ENCODE measurements at places on chromosomes 5 and 9.

DNA sequence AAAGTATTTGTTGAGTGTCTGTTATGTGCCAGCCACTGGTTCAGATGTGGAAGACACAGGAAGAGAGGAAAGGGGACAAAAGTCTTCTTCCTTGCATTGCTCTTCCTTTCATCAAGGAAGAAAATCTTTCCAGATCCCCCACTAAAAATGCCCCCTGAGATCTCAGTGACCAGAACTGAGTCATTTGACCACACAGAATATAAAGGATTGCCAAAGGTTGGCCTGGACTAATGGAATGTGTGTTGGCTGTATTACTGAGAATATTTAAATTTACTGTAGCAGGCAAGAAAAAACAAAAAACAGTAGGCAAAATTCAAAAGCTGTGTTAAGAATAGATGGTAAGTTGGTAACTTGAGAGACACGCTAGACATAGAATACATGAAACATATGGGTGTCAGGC lies 10.0 kb upstream of the SEPTIN8 start:
- DNase-seq = no peak

DNA sequence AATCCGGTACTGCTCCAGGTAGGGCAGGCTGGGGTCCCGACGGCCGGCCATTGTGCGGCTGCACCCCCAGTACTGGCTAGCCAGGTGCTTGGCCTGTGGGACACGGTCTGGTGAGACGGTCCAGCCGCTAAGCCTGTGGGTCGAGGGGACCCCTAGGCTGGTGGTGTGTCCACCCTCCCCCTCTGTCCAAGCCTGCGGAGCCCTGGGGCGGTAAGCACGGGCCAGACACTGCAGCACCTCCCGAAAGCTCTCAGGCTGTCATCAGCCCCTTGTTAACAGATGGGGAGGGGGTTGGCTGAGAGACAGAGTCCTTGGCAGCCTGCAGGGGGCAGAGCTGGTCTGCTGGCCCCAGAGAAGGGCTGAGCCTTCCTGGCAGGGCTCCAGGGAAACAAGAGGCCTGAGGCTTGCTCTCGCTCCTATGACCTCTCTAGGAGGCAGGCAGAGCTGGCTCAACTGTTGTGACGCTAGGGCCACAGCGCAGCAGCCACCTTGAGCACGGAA lies 11.8 kb upstream of the MRNIP start:
- peak; percentile 20 for DNase-seq

GRCh38 chr5:32230356-32231099 lies 56.4 kb upstream of the GOLPH3 start:
- DNase-seq = no peak

DNA sequence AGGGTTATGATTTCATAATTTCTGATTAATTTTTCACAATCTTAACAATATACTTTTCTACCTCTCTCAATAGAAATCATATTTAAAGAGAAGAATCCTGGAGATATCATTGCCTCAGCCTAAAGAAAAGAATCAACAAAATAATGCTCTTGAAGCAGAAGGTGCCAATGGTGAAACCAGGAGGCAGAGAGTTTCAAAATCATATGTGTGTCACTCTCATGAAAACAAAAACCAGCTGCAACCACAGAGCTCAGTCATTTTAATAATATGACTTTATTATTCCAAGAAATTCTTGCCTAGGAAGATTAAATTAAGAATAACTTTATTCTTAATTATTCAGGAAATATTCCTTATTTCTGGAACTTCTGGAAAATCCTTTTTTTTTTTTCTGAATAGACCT lies 266.8 kb upstream of the ACTBL2 start:
- DNase-seq = no peak

- no peak for DNase-seq
Observed at GRCh38 chr5:104513640-104514072, 951.1 kb upstream of the NUDT12 start.

DNA sequence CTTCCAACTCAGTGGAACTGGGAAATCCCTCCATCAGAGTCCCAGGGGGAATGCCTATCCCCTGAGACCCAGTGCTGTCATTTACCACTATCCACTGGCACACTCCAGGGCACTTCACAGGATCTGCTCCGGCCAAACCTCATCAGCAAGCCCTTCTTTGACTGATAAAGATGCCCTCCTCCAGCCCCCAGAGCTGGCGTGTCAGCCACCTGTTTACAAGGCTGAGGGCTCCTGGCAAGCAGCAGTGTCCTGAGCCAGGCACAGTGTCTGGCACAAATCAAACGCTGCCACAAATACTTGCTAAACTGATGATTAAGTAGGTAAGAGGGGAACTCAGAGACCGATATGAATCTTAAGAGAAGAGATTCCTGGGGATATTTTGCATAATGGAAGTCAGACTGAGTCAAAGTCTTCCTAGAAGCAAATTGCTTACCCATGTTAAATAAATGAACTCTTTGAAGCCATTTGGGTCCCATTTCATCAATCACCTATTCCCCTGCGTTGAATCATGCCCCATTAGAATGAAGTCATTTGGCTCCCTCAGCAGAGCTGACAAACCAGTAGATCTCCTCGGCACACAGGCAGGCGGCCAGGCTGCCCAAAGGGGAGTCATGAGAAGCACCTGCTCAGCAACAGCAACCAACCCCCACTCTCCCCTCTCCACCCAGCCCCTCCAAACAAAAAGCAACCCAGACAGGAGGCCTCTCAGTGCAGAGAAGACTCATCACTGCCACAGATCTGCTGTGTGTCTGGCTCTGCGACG lies 97.4 kb downstream of the CDK5RAP2 start:
- no peak for DNase-seq

DNA sequence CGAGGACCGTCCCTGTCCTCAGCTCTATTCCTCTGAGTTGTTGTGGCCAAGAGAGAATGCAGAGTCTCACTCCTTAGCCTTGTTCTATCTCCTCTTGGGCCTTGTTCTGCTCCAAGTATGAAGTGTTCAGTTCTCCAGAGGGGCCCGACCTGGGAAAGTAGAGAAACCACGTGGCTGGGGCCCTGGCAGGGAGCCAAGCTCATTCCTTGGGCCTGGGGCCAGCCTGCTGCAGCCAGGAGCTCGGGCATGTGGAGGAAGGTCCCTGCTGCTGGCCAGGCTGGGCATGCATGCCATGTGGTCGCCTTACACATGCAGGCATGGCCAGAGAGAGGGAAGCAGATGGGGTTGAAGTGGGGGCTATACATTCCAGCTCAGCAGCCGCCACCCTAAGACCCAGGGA lies 60.7 kb downstream of the COL27A1 start:
- no peak for DNase-seq

DNA sequence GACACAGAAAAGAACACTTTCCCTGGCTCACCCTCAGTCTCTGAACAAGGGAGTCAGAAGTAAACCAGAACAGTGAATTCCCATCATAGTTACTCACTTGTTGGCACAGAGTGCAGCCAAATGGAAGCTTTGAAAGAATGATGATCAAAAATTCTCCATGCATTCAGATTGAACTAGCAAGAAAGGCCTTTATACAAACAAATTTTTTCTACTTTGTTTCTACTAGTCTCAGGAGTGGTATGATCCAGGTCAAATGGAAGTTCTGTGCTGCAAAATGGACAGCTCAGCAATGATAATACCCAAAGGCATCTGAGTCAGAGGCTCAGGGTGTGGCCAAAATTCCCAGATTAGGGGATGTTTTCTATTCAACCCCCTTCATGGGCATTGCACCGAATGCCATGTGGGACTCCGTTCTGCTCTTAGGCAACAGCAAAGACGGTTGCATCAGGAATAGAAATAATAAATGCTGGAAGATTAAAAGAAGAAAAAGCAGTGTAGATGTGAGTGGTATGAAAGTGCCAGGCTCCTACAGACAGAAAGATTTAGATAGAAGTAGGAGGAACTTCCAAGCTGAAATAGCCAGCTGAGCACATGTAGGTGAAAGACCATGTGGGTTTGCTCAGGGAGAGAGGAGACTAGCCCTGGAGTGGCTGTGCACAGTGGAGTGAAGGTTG lies 24.0 kb upstream of the ASPN start:
- no peak for DNase-seq

DNA sequence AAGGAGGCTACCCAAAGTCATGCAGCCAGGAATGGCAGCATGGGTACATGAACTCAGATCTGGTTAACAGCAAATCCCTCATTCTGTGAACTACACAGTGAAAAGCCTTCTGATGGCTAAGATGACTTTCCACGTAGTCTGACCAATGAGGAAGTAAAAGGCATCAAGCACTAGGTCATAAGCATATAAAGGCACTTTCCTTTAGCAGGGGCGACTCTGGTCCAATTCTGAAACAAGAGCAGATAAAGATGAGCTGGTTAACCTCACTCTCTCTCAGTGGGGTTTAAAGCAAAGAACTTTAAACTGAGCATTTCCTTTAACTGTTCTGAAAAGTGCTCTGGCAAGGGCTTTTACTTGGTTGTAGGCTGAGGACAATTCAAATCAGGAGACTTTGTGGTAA lies 21.1 kb downstream of the PSMB7 start:
- DNase-seq = no peak

GRCh38 chr5:42090162-42090561 lies 165.1 kb downstream of the FBXO4 start:
- DNase-seq = no peak

- peak; percentile 14 for DNase-seq
Observed at GRCh38 chr9:93011114-93011513, 47.4 kb upstream of the SUSD3 start.

DNA sequence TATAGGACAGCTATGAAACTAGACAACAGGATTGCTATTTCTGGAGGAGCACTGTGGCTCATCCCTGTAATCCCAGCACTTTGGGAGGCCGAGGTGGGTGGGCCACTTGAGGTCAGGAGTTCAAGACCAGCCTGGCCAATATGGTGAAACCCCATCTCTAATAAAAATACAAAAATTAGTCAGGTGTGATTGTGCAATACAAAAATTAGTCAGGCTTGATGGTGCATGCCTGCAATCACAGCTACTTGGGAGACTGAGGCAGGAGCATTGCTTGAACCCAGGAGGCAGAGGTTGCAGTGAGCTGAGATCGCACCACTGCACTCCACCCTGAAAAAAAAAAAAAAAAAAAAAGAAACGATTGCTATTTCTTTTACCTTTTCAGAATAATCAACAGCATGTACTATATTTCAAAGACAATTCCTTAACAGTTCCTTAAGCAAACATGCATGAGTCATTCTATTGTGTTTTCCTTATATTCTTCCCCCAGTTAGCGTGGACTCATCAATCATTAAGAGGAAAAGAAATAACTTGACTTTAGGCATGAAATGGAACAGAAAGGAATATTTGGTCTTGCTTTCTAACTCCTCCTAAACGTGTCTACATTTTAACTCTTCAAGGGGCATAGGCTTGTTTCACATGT lies 162.6 kb downstream of the TAF11L14 start:
- DNase-seq = no peak

DNA sequence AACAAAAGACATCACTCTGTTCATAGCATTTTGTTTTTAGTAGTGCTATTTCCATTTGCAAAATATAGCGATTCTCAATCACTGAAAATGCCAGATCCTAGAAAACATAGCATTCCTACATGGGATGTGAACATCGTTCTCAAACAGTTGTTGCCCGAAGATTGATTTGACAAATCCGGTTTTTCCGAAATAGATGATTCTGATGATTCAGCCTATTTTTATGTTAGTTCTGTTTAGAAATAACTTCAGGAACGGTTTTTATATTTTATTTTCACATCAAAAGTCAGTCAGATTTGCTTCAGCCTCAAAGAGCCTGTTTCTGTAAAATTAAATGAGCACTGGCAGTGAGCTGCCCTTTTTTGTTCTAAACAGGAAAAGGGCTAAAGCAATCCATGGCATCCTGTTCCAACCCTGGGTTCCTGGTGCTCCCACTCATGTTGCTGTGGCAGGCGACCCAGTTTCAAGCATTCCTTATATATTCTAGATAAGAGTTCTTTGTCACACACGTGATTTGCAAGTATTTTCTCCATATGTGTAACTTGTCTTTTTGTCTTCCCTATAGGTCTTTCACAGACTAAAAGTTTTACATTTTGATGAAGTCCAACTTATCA lies 14.2 kb upstream of the PSIP1 start:
- DNase-seq = no peak

DNA sequence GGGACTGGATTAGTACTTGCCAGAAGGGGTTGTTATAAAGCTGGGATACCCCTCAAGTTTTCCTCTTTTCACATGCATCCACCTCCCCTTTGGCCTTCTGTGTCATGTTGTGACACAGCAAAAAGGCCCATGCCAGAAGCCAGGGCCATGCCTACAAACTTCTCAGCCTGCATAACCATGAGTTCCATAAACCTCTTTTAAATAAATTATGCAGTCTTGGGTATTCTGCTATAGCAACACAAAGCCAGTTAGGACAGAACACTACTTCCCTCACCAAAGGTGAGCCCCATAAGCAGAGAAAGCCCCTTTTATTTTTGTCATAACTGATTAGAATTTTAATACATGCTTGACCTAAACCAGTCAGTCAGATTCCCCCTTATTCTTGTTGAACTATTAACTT lies 801.3 kb downstream of the DNAH5 start:
- DNase-seq = no peak

- no peak for DNase-seq
Observed at GRCh38 chr9:127088724-127089615, 33.5 kb downstream of the ANGPTL2 start.

DNA sequence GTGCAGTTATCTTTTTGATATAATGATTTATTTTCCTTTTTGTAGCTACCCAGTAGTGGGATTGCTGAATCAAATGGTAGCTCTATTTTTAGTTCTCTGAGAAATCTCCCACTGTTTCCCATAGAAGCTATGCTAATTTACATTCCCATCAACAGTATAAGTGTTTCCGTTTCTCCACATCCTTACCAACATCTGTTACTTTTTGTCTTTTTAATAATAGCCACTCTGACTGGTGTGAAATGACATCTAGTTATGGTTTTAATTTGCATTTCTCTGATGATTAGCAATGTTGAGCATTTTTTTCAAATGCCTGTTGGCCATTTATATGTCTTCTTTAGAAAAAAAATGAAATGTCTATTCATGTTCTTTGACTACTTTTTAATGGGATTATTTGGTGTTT lies 94.7 kb downstream of the SERINC5 start:
- DNase-seq = no peak

GRCh38 chr5:108104448-108104847 lies 277.4 kb downstream of the FBXL17 start:
- DNase-seq = no peak

DNA sequence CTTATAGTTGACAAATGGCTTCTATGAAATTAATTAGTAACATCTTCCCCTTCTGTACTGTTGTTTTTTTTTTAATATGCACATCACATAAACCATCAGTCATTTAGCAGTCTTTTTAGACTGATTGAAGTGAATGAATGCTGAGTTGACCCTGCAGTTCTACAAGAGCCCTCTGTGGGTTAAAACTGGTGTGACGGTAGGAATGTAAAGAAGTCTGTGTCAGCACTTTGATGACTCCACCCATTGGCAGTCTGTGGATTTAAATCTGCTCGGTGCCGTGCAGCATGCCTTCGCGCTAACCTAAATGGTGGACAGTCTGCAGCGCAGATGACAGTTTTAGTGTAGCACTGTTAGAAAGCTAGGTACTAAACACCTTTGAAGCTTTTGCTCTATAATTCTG lies 3.1 kb downstream of the GTF3C4 start:
- DNase-seq = no peak

Measured in stimulated activated CD4-positive, alpha-beta T cell treated with anti-CD3 and anti-CD28 coated beads, Interleukin-2, amount 100 ng/mL, for 24 hours (primary cell).